Glomerular endothelial cell (primary cell): ENCODE measurements at places on chromosomes 7 and 10. TPM values are rescaled to one million over a fixed set of nuclear protein-coding genes. Genes with fewer than 3 reads are reported as not detected.

DNA sequence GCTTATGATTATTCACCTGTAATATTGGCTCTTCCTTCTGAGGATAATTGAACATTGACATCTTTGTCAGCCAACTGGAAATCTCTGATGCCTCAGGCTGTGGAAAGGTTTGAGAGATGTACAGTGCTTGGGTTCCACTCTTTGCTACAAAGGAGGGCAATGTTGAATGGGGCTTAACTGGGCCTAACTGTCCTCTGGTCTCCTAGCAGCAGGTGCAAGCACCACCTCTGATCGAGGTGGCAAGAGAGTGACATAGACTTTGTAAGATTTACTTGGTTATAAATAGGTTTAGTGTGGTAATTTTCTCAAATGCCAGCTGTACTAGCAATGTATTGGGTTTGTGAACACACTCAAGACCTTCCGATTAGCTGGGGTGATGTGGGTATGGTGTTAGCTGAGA lies 21.1 kb downstream of the CYP2C8 start:
- no peak for DNase-seq

Gene PAXIP1
- total RNA-seq: 6.4 and 9.1 TPM in 2 replicates

- no peak for DNase-seq
These were observed 31.4 kb downstream of the C10orf90 start for GRCh38 chr10:126639084-126639483.

DNA sequence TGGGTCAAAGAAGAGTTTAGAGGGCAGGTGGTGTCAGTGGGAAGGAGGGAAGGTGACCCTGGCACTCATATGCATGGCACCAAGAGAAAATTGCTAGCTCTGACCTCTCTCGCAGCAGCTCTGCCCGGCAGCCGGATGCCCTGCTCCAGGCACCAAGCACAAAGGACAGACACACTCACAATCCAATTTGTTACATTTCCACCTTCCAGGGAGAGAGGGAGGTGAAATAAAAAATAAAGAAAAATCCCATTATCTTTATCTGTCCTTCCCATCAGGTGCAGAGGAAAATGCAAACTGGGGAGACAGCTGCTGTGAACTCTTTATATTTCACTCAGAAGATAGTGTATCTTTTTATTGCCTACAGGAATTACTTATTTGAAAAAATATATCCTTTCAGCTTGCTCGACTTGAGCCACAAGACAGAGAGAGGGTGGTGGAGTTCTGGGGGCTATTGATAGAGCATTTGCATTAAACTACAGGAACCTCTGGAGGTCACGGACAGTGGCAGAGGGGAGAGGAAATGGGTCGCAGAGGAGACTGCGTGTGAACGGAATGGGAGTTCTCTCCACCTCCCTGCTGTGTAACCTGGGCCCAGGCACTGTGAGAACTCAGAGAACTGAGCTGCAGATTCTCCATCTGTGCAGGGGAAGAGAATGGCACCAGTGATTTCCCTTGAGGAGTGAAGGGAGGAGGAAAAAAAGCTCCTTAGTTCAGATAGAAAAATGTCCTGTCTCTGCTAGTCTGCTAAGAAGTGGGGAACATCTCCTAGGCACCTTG lies 421.4 kb downstream of the PLXNA4 start:
- DNase-seq: no peak

Gene CREB5
- total RNA-seq: 10.7 and 28.7 TPM in 2 replicates

Gene AGAP5
- 0.58 and 4.7 TPM in 2 replicates for total RNA-seq

Gene TMEM130
- not detected in 2 replicates for total RNA-seq

DNA sequence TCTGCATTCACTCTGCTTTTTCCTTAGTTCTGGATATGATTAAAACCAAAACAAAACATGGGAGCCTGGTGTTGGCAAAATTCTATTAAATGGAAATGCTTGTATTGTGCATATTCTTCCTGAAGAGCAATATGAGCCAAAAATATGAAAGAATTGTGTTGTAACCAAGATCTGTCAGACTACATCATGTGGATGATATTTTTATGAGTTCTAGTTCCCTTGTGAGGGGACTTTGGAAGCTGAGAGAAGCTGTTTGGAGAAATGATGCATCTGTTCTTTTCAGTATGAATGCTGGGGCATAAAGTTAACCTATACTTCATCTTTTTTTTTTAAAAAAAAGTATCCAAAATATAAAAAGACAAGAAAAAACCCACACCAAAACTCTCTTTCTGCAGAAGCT lies 782.7 kb downstream of the ANKRD7 start:
- no peak for DNase-seq

Gene DPP6
- total RNA-seq: not detected in 2 replicates

DNA sequence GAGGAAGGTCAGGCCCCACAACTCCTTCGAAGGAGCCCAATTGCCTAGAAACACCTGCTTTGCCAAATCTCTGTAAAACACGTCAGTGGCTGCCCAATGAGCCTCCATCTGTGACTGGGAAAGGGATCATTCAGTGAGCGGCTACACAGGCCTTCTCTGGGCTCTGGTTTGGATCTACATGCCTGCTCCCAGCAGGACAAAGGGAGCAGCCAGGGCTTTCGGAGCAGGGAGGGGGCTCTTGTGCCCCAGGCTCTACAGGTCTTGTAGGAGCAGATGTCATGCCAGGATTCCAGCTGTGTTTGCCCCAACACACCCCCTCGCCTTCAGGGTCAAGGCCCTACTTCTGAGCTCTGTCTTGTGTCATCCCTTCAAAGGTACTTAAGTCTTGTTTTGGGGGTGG lies 73.5 kb downstream of the CLEC2L start:
- no peak for DNase-seq

DNA sequence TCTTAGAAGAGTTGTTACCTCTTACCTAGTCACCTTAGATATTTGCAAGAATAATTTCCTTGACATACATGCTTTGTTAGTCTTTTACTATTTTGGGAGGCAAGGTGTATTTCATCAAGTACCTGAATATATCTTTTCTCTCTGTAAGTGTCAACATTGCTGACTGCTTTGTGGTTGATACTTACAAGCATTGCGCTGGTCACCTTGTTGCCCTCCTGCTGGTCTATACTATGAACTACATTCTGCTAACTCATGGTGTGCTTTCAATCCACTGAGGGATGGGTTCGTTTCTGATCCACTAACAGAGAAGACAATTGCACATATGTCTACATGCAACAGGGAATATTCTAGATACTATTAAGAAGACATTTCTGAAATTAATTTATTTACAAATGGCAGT lies 837.8 kb upstream of the COBL start:
- DNase-seq: no peak

DNA sequence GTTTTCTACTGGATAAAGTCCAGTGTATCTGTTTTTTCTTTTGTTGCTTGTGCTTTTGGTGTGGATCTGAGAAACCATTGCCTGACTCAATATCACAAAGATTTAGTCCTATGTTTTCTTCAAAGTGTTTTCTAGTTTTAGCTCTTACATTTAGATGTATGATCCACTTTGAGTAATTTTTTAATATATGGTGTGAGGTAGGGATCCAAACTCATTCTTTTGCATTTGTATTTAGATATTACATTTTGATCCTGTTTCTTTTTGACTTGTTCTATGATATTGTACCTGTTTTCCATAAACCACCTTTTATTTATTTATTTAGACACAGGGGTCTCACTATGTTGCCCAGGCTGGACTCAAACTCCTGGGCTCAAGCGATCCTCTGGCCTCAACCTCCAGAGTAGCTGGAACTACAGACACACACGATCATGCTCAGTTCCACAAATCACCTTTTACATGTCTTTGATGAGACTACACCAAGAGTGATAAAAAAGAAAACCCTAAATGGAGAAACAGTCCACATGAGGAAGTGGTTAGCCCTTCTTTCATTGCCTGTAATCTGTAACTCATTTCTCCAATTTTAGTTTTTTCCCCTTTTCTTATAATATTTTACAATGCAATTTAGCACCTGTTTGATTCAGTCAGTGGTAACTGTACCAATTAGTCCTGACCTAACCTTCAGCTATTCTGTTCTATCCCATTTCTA lies 86.0 kb downstream of the SLC37A3 start:
- DNase-seq: no peak

DNA sequence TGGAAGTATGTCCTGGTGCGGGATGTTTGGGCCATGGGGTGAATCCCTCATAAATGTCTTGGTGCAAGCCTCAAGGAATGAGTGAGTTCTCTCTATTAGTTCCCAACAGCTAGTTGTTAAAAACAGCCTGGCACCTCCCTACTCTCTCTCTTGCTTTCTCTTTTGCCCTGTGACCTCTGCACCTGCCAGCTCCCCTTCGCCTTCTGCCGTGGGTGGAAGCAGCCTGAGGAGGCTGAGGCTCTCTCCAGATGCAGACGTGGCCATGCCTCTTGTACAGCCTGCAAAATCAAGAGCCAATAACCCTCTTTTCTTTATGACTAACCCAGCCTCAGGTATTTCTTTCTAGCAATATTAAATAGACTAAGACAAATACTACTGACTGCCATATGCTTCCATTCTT lies 210.3 kb downstream of the POM121L12 start:
- no peak for DNase-seq

- DNase-seq: peak; percentile 12
These were observed 81.3 kb downstream of the VWDE start for GRCh38 chr7:12322284-12322902.

Gene PIP
- not detected in 2 replicates for total RNA-seq

Gene ATP6V0A4
- total RNA-seq: not detected in 2 replicates

- DNase-seq: no peak
These were observed 2.0 kb upstream of the LRRC4 start for GRCh38 chr7:128033246-128033645.

Gene PTPRE
- 49.3 and 90.1 TPM in 2 replicates for total RNA-seq

Gene CYP2E1
- 0.64 TPM in 1 of 2 replicates, not detected in the other for total RNA-seq

Gene TMEM139
- 0.82 and 1.1 TPM in 2 replicates for total RNA-seq

Gene ACSM6
- total RNA-seq: not detected in 2 replicates

Gene FZD8
- total RNA-seq: 29.1 and 42.3 TPM in 2 replicates

DNA sequence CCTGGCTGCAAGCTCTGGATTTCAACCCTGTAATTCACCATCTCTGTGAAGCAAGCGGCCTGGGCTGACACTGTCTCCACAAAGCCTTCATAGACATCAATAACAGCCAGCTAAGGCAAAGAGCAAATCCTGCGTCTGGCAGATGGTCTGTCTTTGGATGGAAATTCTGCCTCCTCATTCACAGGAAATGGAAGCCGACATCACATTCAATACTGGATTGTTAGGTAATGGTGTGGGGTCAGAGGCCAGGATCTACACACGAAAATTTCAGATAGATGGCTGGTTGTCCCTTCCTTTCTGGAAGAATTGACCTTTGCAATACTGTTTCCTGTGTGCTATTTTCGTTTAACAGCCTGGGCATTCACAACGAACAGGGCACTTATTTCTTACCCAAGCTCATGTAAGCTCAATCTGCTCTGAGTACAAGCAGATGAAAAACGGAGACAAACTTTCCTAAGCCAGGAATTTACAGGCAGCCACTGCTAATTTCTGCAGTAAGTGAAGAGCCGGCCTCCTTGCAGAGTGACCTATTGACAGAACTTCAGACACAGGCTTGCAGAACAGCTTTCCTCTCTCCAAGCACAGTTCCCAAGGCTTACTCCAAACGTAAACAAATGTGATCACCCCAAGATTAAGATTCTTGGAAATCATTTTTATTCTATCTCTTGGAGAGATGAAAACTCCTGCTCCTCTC lies 3.1 kb upstream of the ADAM12 start:
- no peak for DNase-seq

DNA sequence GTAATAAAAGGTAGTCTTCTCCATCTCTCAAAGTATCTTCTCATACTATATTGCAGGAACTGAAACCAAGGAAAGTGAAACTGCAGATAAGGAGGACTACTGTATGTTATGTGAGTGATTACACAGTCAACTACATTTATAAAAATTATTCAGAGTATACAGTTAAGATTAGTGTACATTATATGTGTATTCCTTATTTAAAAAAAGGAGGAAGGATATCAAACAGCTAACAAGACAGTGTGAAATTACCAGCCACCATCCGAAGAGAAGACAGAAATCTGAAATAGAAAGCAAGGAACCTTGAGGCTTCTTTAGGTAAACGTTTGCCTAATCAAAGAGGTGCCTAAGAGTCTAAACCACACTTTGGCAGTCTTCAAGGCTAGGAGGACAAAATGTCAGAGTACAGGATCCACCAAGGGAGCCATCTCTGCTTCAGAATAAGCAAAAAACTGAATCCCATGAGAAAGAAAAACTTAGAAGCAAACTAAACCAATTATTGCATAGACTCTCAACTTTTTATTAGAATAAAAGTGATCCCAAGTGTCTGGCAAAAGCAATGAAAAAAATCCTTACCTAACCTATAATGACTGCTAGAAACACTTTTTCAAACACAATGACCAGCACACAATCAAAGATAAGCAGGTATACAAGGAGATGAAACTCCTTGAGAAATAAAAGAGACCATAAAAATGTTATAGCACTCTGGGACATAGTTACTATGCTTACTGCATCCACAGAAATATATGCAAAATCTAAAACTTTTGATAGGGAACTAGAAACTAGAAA lies 6.4 kb downstream of the USP6NL start:
- DNase-seq: no peak

DNA sequence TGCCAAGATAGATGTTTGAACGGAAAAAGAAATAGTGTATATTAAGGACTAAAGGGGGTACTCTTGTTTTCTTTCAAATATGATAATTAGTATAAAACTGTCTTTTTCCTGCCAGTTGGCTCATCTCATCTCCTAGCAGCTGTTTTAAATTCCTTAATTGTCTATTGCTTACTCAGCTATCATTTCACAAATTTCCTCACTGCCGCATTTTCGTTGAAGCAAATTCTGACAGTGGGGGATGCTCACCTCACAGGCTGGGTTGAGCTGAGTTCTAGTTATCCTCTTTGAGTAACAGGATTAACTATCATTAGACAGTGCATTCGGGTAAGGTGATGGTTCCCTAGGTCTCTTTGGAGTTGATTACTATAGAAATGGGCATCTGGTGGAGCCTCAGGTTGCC lies 592.0 kb downstream of the AUTS2 start:
- DNase-seq: no peak

DNA sequence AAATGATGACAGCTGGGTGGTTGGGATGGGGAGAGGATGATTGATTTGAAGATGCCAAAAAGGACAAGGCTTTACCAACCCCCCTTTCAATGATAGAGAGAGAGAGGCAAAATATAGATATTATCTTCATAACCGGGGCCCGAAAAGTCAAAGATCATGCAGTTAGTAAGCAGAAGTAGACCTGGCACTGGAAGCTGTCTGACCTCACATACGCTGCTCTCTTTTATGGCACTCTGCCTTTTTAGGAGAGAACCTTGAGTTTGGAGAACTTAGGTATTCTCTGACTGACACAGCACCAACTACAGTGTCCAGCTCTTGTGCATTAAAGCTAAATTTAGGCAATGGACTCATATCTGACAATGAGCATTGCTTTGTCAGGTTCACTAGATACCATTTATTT lies 30.7 kb downstream of the CNNM2 start:
- DNase-seq: no peak

DNA sequence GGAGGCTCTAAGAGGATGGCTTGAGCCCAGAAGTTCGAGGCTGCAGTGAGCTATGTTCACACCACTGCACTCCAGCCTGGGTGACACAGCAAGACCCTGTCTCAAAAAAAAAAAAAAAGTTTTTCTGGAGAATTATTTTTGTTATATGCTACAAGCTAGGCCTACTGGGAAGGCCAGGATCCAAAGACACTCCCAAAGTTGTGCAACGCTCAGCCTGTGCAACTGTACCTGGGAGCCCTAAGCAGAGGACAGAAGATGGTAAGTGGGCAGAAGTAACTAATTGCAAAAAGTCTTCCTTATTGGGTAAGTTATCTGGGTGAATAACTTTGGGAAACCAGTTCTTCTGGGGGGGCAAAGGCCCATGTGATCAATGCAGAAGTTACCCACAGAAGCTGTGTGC lies 17.3 kb downstream of the HIP1 start:
- DNase-seq: no peak

- no peak for DNase-seq
These were observed 622.5 kb downstream of the TYW1 start for GRCh38 chr7:67619175-67619574.

Gene GPR158
- total RNA-seq: not detected in 2 replicates
